ENCODE measurements at places on chromosomes 2 and 18. TPM values are rescaled to one million over a fixed set of nuclear protein-coding genes. Genes with fewer than 3 reads are reported as not detected.

Gene CCBE1
- polyA plus RNA-seq, result 16.4 TPM

DNA sequence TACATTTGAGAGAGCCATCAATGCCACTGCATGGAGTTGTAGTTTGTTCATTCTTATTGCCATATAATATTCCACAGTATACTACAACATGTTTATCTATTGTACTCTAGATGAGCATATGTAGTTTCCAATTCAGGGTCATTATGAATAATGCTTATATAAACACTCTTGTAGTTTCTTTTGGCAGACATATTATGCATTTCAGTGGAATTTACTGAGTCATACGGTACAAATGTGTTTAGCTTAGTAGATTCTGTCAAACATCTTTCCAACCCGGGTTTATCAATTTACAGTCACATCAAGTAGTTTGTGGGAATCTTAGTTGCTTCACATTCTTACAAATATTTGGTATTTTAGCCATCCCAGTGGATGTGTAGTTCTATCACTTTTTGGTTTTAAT is 161.1 kb downstream of the KCNH7 start:
- H3K36me3 ChIP-seq, result no peaks in the 10 kb centered on the region
- no peak overlapping the region for H3K27ac ChIP-seq
- no peaks in the 10 kb centered on the region for H3K27me3 ChIP-seq
- no peaks in the 10 kb centered on the region for H3K4me1 ChIP-seq
- H3K4me3 ChIP-seq, result no peak overlapping the region

Gene MAP3K20
- polyA plus RNA-seq, result 14.1 TPM

- no peak overlapping the region for H3K27ac ChIP-seq
- H3K27me3 ChIP-seq, result no peaks in the 10 kb centered on the region
- DNase-seq, result no peak
- no peaks in the 10 kb centered on the region for H3K4me1 ChIP-seq
These were observed 23.1 kb downstream of the ID2 start for GRCh38 chr2:8704906-8705305.

Gene LCT
- 0.51 TPM for polyA plus RNA-seq

GRCh38 chr18:61655630-61656029 is 237.2 kb downstream of the RNF152 start:
- H3K27ac ChIP-seq, result no peak overlapping the region
- H3K4me1 ChIP-seq, result peaks cover 19% of the 10 kb centered on the region
- no peak overlapping the region for H3K4me3 ChIP-seq
- no peak for DNase-seq

DNA sequence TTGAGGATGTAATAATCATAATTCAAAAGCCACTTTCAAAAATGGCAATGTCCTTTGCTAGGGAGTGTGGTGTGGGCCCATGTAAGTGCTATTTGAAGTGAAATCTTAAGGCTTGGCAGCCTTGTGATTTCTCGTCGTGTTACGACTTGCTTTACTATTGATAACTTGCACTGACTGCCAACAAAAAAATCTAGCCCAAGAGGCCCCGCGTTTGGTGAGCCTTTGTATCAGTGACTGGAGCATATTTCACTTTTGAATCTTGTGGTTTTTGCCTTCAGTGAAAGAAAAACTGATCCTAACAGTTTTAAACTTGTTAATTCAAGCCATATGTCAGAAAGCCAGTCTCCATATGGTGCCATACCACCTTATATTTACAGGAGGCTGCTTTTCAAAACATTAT is 248.0 kb downstream of the TMEM182 start:
- H3K4me1 ChIP-seq, result no peaks in the 10 kb centered on the region
- peak overlapping the region; percentile 8 for H3K27ac ChIP-seq
- no peak overlapping the region for H3K4me3 ChIP-seq
- no peaks in the 10 kb centered on the region for H3K36me3 ChIP-seq
- DNase-seq, result no peak

DNA sequence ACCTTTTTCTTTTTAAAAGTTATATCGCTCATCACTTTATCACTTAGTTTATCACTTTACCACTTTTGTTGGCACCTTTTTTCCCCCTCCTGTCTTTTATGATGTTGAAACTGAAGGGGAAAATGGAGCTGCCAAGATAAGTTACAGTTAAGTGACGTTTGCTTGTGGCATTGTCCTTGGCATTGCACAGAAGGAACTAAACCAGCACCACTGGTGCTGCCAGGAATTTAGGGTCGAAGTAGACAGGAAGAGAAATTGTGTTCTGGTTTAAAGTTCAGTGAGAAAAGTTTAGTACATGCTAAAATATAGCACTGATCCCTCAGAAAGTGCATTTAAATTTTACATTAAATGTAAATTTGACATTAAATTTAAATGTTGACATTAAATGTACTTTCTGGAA is 49.9 kb downstream of the MYO1B start:
- H3K36me3 ChIP-seq, result no peaks in the 10 kb centered on the region
- no peaks in the 10 kb centered on the region for H3K27me3 ChIP-seq
- DNase-seq, result no peak

DNA sequence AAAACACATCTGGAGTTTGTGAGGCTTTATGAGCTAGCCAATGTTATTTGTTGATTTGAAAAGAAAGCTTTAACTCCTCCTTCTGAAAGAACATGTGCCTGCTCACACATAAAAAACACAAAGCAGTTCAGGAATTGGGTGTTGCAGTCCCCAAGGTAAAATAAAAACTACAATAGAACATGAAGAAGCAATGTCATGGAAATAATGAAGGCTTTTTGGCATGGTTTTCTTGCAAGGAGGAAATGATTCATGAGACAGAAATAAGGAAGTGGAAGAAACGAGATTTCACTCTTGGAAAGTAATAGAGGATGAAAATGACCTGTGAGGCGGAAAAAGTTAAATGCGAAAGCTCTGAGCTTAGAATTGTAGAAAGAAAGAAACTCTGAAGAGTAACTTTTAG is 81.1 kb downstream of the TRIB2 start:
- no peak for DNase-seq
- no peaks in the 10 kb centered on the region for H3K4me1 ChIP-seq
- H3K4me3 ChIP-seq, result no peak overlapping the region
- H3K36me3 ChIP-seq, result no peaks in the 10 kb centered on the region

- no peaks in the 10 kb centered on the region for H3K27me3 ChIP-seq
- no peaks in the 10 kb centered on the region for H3K36me3 ChIP-seq
- no peak overlapping the region for H3K27ac ChIP-seq
- no peak for DNase-seq
- no peaks in the 10 kb centered on the region for H3K4me1 ChIP-seq
These were observed 116.3 kb downstream of the POLE4 start for GRCh38 chr2:75074708-75075107.

GRCh38 chr2:102891296-102891695 is 129.5 kb downstream of the TMEM182 start:
- DNase-seq, result no peak
- H3K36me3 ChIP-seq, result no peaks in the 10 kb centered on the region
- H3K27ac ChIP-seq, result no peak overlapping the region
- H3K27me3 ChIP-seq, result no peaks in the 10 kb centered on the region

DNA sequence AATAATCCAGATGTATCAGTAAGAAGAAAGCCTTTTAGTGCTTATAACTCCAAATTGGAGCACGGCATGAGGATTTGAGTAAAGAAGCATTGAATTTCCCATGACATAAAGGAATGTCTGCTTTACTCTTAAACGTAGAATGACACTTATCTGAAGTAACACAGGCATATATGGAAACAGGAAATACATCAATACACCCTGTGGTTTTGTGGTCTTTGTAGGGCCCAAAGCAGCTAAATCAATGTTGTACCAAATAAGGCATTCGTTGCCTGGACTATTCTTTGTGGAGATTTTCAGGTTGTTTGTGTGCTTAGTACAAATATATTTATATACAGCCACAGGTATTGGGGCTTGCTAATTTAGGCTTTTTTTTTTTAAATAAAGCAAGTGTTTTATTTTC is 660.5 kb downstream of the LRRTM4 start:
- H3K4me3 ChIP-seq, result no peak overlapping the region
- no peaks in the 10 kb centered on the region for H3K4me1 ChIP-seq
- no peak for DNase-seq
- no peaks in the 10 kb centered on the region for H3K27me3 ChIP-seq
- no peak overlapping the region for H3K27ac ChIP-seq
- no peaks in the 10 kb centered on the region for H3K36me3 ChIP-seq

Gene TMEM17
- polyA plus RNA-seq, result 3.6 TPM

DNA sequence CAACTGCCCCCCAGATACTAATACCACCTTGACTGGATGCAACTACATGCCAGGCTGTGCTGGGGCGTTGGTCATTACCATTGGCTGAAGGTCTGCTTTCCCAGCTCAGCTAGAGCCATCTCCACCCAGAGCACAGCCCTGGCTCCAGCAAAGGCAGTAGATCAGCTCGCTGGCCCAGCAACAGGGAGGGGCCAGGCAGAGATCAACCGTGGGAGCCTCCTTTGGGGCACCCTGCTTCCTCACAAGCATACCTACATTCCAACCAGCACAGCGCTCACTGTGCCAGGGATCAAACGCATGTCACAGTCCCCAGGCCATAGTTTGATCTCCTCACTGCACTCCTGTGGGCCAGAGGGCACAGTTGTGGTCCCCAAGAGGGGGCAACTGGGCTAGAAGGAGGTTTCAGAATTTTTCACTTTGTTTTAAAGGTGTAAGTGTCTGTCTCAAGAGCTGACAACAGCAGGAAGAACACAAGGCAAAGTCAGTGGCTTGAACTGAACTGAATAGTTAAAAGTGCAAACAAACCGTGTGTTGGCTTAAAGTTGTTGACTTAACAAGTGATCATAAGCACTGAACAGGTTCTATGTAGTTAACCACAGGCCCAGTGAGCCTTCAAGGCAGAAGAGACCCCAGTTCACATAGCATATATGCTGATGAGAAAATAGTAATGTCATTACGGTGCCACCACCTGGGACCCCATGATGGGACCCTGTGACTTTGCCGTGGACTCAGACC is 70.1 kb upstream of the BZW1 start:
- DNase-seq, result peak; percentile 73
- no peak overlapping the region for H3K4me3 ChIP-seq
- H3K4me1 ChIP-seq, result peaks cover 27% of the 10 kb centered on the region
- H3K27me3 ChIP-seq, result no peaks in the 10 kb centered on the region

DNA sequence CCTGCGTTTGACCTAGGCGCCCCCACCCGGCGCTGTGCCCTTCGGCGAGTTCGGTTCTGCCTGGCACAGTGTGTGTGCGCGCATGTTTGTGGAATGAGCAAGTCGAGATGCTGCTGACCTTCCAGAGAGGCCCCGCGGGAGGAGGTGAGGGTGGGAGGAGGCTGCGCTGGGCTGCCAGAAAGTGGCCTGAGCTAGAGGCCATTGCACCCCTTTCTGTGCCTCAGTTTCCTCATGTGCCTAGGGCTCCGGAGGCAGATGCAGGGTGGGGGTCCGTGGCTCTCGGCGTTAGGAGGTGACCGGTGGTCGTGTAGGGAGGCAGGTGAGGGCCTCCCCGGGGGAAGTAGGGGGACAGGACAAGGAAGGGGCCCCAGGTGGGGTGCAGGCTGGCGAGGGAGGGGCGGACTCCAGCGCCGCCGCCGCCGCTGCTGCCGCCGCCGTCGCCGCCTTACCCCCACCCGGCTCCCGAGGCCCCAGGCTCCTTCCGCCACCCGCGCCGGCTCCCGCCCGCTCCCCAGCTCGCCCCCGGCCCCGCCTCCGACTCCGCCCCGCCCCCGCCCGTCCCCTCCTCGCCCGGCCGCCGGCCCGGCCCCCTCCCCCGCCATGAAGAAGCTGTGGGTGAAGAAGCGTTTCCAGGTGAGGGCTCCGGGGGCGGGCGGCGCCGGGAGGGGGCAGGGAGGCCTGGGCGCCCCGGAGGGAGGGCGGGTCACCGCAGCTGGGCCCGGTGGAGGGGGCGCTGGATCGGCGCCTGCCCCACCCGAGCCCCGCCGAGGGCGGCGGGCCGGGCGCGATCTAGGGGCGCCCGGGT is 7.0 kb downstream of the SPEG start:
- peak overlapping the region; percentile 88 for H3K4me3 ChIP-seq
- peak overlapping the region; percentile 69 for H3K27ac ChIP-seq
- H3K4me1 ChIP-seq, result peaks cover 24% of the 10 kb centered on the region
- no peaks in the 10 kb centered on the region for H3K27me3 ChIP-seq
- peak; percentile 82 for DNase-seq

GRCh38 chr18:26438980-26439379 is 109.4 kb downstream of the KCTD1 start:
- H3K27ac ChIP-seq, result no peak overlapping the region
- no peak overlapping the region for H3K4me3 ChIP-seq
- no peaks in the 10 kb centered on the region for H3K27me3 ChIP-seq
- no peaks in the 10 kb centered on the region for H3K36me3 ChIP-seq
- no peaks in the 10 kb centered on the region for H3K4me1 ChIP-seq

Gene UPP2
- polyA plus RNA-seq, result not detected

Gene ABI2
- 27.5 TPM for polyA plus RNA-seq

DNA sequence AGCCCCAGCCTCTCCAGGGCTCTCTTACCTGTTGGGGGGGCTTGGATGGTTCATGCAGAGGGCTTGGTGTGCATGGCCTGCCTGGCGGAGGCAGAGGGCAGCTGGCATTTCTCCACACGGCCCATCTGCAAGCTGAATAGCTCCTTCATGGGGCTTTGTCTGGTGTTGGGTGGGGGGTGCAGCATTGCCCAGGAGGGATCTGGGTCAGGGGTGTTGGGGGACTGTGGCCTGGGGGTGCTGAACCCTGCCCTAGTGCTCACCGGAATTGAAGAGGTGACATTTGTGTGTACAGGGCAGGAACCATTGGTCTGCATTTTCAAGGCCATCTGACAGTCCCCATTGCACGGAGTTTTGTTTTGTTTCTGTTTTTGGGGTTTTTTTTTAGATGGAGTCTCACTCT is 58.8 kb upstream of the HAAO start:
- H3K36me3 ChIP-seq, result no peaks in the 10 kb centered on the region
- peaks cover 10% of the 10 kb centered on the region for H3K4me1 ChIP-seq
- DNase-seq, result no peak
- no peaks in the 10 kb centered on the region for H3K27me3 ChIP-seq
- H3K27ac ChIP-seq, result no peak overlapping the region
- H3K4me3 ChIP-seq, result no peak overlapping the region

Gene L3MBTL4
- polyA plus RNA-seq, result 4.1 TPM

Gene WNT10A
- polyA plus RNA-seq, result 5.7 TPM

DNA sequence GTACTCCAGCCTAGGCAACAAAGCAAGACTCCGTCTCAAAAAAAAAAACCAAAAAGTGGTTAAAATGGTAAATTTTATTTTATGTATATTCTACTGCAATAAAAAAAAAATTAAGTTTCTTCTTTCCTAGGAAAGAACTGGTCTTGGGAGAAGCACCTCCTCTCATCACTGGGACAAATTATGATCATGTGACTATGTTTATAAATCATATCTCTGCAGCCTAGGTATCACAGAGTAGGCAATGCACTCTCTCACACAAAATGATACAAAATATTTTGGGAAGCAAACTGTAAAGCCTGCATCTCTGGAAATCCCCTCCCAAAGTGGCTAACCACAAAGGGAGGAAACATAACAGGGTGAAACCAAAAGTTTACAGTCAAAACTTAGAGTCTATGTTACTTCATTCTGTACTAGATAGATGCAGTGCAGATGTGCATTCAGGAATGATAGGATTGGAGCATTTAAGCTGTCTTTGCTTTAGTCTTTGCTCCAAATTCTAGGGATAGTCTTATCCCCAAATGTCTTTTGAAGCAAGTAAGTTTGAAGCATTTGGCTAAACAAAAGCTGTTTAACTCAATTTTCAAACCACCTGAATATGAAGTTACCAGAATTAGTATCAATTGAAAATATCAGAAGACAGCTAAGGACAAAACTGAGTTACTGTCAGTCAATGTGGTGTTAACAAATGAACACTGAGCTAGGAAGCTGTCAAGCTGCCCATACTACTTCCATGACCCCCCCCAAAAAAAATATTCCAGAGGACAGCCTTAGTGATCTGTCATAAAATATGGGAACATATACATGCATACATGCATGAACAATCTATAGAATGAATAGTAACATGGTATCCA is 21.1 kb upstream of the MALT1 start:
- H3K27me3 ChIP-seq, result no peaks in the 10 kb centered on the region
- H3K36me3 ChIP-seq, result no peaks in the 10 kb centered on the region
- H3K27ac ChIP-seq, result no peak overlapping the region
- no peak for DNase-seq

GRCh38 chr2:148909114-148909513 is 34.1 kb downstream of the KIF5C start:
- no peak overlapping the region for H3K4me3 ChIP-seq
- no peak overlapping the region for H3K27ac ChIP-seq
- no peaks in the 10 kb centered on the region for H3K27me3 ChIP-seq
- H3K4me1 ChIP-seq, result no peaks in the 10 kb centered on the region

Gene SRD5A2
- polyA plus RNA-seq, result not detected

All from hepatocyte (in vitro differentiated cells).